Stimulated activated CD8-positive, alpha-beta memory T cell treated with anti-CD3 and anti-CD28 coated beads, Interleukin-7, amount 100 ng/mL, for 1 hour (primary cell): ENCODE measurements at places on chromosomes 4 and X.

DNA sequence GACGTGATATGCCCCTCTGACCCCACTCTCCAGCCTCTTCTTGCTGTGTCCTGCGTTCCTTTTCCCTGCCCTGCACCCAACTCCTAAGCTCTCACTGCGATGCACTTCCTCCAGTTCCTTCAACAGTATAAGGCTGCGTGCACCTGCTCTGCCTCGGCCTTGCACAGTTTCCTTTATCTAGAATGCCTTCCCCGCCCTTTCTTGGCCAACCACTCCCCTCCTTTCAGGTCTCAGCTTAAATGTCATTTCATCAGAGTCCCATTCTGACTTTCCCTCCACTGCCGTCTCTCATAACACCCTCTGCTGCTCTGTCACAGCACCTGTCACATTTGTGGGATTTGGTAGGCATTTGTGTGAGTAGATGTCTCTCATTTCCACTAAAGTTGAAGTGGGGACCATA, 58.4 kb upstream of the NEIL3 start:
- DNase-seq: no peak

DNA sequence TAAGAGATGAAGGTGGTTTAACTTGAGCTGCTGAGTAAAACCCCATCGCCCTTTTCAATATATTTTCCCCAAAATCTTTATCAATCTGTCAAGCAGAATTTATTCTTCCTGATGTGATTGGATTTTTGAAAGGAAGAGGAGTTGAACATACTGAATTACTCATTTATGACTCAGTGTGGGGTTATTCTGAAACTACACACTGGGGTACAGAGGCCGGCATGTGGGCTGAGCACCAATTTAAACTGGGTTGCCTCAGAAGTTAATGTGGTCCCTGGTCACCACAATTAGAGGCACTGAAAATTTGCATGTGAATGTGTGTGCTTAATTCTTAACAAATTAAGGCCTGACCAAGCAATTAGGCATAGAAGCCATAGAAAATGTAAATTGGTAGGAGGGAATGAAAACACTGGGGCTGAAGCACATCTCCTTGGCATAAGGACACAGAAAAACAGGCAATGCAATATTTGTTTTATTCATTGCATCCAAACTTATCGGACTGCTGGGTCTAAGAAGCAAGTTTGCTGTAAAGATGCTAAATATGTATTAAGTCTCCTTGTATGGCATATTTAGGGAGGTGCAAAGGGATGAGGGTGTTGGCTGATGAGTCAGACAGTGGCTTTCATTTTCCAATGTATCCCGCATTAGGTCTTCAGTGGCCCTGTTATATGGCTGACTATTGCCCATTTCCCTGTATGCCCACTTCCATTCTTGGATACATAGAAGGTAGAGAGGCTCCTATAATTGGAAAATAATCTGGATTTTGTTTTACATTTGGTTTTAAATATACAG, 170.9 kb downstream of the IL15 start:
- no peak for DNase-seq

DNA sequence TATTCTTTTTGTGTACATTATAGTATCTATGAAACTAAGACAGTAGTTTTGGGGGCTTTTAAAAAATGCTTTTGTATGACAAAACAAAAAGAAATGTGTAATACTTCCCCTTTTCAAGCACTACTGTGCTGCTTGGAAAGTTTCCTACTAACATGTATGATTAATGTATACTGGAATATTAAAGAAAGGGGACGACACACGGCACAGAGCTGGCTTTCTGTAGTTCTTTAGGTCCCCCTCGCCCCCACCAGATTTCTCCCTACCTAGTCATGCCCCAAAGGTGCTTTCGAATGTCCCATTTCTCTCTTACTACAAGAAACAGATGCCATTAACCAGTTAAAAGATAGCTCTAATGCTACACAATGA, 1.6 kb upstream of the AP1S2 start:
- DNase-seq: no peak

DNA sequence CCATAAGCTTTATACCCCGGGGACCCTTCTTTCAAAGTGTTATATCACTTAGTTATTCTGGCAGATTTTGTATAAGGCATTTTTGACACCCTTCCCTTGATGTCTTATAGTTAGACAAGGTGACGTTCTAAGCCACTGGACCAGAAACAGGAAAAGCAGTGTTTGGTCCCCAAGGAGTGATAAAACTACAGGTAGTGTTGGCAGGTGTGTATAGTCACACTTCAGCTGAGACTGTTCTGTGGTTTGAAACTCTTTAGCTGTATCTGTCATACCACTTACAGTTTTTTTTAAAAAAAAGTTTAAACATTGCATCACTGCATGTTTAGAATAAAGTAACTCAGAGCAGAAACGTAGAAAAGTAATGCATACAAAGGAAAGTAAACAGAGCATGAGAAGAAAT, 48.5 kb downstream of the TLL1 start:
- no peak for DNase-seq

DNA sequence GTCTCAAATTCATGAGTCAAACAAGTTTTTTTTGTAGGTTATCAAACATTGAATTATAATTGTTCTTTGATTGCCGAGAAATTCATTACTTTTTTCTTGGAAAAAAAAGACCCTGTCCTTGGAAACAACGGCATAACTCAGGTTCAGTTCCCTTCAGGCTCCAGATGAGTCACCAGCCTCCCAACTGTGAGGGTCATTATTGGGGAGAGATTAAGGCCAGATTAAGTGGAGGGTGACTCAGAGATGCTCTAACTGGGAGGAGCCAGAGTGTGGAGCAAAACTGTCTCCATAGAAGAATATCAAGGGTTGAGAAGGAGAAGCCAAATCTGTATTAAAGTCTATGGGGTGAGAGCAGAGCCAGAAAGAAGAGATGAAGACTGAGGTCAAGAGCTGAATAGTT, 9.6 kb downstream of the ADGRG4 start:
- DNase-seq: no peak

DNA sequence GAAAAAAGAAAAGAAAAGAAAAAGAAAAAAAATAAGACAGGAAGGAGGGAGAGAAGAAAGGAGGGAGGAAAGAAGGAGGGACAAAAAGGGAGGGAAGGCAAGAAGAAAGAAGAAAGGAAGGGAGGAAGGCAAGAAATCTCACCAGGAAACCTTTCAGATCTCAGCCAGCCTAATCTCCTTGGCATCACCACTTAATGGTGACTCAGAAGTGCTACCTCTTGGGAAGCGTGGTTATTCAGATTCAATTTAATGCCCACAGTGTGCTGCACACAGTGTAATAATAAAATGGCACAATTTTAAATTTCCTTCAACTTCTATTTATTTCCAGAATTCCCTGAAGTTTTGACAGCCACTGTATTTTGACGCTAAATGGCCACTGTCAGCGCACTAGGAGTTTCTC, 50.3 kb downstream of the DKK2 start:
- DNase-seq: no peak

DNA sequence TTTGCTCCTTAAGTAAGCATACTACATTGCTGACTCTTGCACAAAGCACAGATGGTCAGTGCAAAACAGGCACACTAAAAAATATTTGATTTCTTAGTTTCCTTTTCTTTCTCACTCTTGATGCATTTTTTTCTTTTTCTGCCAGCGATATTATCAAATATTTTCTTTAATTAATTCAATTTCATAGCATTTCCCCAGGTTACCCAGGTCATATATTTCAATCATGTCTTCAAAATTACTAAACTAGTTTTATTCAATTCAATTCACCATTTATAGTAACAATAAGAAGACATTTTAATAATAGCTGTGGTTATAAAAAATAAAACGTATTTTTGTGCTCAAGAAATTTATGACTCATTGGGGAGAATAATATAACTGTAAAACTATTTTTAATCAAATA, 421.2 kb downstream of the GASK1B start:
- DNase-seq: no peak

DNA sequence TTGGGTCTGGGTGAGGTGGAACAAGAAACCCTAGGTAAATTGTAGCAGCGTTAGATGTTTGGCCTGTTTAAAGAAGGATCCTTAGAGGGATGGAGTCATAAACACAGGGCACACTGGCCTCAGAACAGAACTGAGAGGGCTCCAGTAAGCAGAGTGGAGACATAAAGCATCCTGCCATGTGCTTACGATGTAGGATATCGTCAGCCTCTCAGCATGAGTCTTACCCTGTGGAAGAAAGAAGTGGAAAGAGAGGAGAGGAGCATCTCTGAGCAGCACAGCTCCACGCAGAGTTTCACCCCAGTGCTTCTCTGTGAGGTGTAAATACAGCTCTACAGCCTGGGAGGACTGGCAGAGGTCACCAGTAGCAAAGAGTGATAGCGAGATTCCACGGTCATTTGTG, 27.8 kb upstream of the SORBS2 start:
- DNase-seq: no peak

- no peak for DNase-seq
Observed at GRCh38 chr4:95431678-95432077, 117.1 kb downstream of the UNC5C start.

DNA sequence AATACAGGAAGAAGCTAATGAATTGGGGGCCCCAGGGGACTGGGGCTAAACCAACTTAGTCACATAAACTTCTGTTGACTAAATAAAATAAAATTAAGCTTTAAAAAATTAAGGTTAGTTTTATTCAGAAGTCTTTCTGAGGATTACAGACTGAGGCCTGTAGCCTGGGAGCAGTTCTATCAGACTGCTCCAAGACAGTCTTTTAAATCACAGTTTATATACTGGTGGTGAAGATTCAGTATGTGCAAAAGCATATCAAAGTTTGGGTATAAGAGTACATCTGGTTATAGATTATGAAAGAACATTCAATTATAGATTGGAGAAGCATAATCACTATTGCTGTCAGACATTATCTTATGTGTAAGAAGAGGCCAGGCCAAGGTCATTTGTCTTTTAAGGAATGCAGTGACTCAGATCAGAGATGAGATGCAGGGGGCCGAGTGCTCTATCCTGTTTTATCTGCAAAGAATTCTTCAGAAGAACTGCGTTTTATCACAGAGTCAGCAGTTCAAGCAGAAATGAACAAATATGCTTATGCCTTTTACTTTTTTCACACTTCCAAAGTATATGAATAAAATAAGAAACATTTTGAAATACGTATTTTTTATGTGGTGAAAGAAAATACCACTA, 109.4 kb downstream of the PDHA2 start:
- no peak for DNase-seq

DNA sequence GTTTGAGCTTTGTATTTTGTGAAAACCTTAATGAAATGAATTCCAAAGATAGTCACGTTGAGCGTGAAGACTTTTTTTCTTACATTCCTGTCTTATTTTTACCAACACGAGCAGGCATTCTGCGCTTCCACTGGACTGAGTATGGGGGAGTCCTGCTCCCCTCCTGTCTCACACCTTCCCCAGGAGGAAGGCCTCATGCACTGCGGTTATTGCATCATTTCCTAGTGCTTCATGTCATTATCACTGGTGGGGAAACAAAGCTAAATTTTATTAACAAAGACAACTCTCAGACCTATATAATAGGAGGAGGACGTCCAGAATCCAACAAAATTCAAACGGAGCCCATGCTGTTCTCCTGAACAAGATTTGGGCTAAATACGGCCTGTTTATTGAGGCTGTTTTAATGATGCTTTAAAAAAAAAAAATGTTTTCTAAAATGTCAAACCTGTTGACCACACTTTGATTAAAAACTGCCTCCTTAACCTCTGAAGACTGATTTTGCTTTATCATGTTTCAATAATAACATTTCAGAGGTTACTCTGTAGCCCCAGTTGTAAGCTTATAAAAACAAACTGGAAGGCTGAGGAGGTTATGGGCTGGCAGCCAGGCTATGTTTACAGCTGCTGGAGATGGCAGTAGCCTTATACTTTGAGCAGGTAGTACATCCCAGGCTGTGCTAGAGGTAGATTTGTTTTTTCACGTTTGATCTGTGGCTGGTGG, 118.0 kb downstream of the SOWAHB start:
- no peak for DNase-seq

DNA sequence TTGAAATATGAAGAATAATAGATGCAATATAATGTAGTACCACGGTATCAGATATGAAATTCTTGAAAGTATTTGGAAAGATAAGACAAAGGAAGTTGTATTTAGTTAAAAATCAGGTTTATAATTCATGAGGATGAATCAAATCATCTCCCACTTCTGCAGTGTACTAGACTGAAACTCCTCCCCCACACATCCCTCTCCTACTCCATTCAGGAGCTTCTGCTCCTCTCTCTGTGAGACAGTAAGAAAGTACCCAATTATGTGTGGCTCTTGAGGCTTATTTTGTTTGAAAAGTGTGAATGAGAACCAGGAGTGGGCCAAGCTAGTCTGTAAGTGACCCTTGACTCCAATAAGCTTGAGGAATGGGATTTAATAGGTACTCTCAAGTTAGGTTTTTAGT, 9.5 kb downstream of the SLAIN2 start:
- DNase-seq: no peak

DNA sequence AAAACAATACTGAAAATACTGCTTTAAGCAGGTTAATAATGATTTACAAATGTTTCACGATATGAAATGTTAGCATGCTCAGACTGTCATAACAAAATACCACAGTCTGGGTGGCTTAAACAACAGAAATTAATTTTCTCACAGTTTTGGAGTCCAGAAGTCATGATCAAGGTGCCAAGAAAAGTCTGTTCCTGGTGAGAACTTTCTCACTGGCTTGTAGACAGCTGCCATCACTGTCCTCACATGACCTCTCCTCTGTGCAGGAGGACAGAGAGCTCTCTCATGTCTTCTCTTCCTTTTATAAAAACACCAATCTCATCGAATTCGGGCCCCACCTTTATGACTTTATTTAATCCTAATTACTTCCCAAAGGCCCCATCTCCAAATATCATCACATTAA, 426.7 kb downstream of the KLHL13 start:
- no peak for DNase-seq

GRCh38 chr4:110867251-110867960, 244.5 kb upstream of the PITX2 start:
- DNase-seq: no peak

- no peak for DNase-seq
Observed at GRCh38 chrX:103817502-103817901, 14.6 kb downstream of the RAB9B start.

DNA sequence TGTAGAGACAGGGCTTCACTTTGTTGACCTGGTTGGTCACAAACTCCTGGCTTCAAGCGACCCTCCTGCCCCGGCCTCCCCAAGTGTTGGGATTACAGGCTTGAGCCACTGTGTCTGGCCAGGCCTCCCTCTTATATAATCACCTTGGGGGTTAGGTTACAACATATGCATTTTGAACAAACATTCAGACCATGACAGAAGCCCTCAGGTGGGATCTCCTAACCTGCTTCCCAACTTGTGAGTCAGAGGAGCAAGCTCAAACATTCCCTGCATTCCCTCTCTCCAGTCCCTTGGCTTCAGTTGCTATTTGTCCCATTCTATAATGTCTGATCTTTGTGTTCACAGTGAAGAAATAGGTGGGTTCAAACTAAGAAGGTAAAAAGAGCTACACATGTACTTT, 76.5 kb upstream of the NRK start:
- DNase-seq: no peak

GRCh38 chr4:3471886-3472285, 8.8 kb downstream of the DOK7 start:
- DNase-seq: no peak

- DNase-seq: no peak
Observed at GRCh38 chr4:56106180-56107147, 157.7 kb downstream of the CEP135 start.

GRCh38 chrX:53005327-53005726, 43.3 kb upstream of the GPR173 start:
- DNase-seq: no peak

GRCh38 chr4:185716577-185717376, 95.2 kb downstream of the SORBS2 start:
- no peak for DNase-seq

GRCh38 chr4:17502756-17503155, 9.1 kb downstream of the QDPR start:
- no peak for DNase-seq
